HS-27A (cell line): ENCODE measurements at places on chromosomes 5 and 9.

DNA sequence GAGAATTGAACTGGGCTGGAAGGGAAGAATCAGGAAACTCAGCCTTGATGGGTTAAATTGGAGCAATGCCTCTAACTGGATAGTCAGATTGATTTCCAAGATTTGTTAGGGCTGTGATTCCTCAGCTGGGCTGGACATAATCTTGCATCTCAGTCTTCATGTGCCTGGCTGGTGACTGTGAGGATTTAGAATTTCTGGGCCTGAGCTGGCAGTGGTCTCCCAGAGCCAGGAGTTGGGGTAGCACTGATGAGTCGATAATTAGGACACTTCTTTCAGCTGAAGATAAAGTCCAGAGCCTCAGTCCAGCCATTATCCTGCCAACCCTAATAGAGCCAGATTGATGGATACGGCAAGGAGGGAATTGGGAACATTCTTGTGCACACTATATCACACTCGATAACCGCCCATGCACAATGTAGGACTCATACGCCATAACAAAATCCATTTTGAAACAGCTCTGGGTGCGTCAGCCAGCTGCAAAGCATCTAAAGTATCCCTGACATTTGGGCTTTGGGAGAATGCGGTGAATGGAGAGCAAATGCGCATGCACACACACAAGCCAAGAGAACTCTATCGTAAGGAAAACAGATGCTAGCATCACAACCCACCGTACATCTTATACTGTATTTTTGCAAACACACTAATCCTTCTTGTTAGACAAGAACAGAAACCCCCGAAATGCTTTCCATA is 405.1 kb upstream of the KLF4 start:
- DNase-seq = no peak

DNA sequence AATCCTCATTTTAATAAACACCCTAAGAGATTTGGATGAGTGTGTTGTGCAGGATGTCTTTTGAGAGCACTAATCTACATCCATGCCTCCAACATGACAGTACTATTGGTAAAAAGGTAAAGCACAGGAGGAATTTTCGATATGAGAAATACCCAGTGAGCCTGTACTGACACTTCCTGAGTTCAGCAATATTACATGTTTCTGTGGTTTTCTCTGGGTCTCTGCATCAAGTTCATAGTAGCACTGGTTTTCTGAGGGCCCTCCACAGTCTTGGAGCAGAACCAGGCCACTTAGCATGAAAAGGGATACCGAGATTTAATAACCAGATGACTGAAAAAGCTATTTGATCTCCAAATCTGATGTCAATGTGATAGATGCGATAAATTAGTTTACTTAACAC is 524.1 kb downstream of the TMEM38B start:
- DNase-seq = no peak

DNA sequence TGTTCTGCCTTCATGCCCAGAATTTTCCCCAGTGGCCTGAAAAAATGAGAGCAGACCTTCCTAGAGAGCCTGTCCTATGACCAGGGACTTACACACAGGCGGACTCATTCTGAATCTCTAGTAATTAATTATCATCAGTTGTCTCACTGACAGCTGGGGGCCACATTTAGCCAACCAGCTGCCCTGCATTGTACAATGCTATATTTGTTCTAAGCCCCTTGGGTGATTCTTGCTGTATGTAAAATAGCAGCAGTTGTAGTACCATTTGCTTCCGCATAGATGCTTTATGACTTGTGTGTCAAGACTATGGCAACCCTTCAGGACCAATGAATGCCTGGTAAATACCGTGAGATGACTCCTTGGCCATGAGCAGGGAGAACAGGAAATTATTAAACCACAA is 415.4 kb upstream of the SEMA6A start:
- DNase-seq = no peak

DNA sequence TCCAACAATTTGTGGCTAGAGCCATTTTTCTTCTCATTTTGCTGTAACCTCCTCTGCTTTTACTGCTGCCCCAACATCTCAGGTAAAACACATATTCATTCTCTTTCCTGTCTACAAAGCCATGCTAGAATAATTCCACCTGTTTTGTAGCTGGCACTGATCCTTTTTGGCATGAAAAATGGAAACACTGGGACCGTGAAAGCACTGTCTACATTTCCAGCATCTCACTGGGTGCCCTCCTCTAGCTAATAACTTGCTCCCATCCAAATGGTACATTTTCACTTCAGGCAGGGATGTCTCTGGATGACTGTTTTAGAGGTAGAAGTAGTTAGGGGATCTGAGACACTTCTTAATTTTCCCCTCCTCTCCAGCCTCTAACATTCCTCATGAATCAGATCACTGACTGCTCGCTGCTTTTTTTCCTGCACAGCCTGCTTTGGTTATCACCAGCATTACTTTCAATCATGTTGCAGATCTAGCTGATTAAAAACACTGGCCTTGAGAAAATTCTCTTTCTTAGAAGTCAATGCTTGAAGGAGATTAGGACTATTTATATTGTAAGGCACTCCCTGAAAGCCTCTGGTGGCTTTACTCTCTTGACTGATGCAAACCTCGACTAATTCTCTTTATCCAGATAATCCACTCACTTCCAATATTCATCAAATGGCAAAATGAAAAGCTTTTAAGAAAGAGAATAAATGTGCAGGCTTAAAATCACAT is 1312.6 kb upstream of the DMAC1 start:
- DNase-seq = no peak

- DNase-seq = peak; percentile 23
These were observed 578 bp upstream of the PSAT1 start for GRCh38 chr9:78296201-78296892.

- DNase-seq = no peak
These were observed 11.2 kb downstream of the CDKN2A start for GRCh38 chr9:21982861-21983560.

DNA sequence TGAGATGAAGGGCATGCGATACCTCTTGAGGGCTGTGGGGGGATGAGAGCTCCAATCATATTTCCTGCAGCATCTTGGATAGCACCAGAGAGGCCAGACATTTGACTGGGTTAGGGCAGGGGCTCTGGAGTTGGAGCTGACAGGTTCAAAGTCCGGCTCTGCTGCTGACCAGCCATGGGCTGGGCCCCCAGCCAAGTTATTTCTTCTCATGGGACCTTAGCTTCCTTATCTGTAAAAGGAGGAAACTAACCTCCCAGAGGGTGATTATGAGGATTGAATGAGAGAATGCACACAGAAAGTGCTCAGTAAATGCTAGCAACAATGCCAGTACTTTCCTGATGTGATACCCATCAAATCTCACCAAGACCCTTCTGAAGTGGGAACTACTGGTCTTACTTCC is 65.2 kb upstream of the SLC25A51 start:
- no peak for DNase-seq

GRCh38 chr5:38465702-38466423 is 90.6 kb downstream of the LIFR start:
- DNase-seq = no peak

DNA sequence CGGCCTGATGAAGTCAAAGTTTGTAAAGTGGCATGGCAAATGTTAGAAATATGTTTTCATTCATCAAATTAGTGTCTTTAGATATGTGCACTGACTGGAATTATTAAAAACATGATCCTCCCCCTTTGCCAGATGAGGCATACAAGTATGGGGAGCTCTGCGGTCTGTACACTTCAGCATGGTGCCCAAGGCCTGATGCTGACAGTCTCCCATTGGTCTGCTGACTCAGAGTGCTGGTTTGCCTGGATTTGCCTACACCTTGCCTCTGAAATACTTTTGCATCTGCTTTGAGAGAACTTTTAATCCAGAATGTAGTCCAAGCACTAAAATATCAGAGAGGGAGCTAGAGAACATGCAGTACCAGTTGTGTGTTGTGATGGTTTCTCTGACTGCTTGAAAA is 354.3 kb upstream of the ACTBL2 start:
- DNase-seq = no peak

DNA sequence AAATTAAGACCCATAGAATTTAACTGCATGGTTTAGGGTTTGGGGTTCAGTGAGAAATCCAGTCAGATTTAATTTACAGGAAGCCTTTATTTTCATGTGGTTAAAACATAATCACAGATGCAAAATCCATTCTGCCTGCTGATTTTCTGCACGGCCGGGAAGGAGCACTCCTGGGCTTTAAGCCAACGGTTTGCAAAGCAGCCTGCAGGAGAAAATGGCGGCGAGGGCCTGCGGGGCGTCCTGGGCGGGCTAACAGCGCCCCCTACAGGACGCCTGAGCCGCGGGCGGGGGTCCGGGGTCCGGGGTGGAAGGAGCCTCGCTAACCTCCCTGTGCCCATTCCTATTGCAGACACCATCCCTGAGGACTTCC is 47.6 kb downstream of the THBS4 start:
- no peak for DNase-seq

DNA sequence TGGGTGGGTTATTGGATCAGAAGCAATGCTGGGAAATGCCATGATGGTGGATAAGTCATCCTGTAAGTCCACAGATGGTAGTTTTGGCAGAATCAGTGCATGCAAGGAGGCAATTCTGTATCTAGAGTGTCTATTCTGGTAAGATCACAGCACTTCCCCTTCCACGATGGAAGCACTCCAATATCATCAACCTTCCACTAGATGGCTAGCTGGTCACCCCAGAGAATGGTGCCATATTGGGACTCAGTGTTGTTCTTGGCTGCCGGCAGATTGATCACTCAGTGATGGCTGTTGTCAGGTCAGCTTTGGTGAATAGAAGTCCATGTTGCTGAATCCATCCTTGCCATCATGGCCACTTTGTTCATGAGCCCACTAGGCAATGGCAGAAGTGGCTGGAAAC is 553.5 kb downstream of the CSNK1G3 start:
- no peak for DNase-seq

GRCh38 chr5:151357097-151357496 is 9.7 kb upstream of the SLC36A2 start:
- DNase-seq = no peak

DNA sequence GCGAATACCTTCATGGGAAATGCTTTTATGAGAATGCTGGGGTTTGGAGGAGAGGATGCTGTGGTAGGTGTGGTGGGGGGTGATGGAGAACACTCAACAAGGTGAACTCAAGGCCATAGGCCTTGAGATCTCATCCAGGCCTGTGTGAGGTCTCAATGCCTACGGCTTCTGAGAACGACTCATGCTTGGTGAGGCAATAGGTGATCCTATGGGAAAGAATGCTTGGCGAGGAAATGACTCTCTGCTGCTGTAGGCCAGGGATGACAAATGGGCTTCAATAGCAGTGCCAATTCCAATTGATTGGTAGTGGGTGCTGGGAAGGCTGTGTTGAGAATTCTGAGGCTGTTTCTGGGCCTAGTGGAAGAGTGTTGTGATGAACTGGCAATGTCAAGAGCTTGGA is 280.2 kb upstream of the CLINT1 start:
- DNase-seq = no peak

GRCh38 chr5:81393430-81393782 is 528 bp downstream of the ACOT12 start:
- no peak for DNase-seq

DNA sequence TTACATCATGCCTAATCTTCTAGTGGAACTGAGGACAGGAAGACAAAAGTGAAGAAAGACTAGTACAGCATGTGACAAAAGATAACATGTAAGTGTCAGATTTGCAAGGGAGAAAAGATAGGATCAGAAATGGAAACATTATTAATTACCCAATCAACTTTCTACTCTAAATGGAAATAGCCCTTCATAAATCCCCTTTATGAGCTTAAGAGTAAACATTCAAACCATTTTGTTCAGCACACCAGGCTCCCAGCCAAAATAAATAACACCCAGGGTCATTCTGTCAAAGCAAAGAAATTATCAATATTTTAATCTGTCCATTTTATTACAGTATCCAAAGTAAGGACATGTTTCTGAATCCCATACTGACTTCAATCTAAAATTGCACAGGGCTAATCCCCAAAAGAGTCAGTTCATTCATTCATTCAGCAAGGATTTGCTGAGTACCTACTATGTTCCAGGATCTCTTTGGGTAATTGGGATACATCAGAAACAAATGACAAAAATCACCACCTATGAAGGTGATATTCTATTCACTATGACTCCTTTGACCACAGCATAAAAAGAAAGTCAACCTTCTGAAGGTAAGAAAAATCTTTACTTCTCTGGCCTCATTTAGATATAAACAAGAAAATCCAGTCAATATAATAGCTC is 5.3 kb downstream of the PRELID2 start:
- DNase-seq = no peak

DNA sequence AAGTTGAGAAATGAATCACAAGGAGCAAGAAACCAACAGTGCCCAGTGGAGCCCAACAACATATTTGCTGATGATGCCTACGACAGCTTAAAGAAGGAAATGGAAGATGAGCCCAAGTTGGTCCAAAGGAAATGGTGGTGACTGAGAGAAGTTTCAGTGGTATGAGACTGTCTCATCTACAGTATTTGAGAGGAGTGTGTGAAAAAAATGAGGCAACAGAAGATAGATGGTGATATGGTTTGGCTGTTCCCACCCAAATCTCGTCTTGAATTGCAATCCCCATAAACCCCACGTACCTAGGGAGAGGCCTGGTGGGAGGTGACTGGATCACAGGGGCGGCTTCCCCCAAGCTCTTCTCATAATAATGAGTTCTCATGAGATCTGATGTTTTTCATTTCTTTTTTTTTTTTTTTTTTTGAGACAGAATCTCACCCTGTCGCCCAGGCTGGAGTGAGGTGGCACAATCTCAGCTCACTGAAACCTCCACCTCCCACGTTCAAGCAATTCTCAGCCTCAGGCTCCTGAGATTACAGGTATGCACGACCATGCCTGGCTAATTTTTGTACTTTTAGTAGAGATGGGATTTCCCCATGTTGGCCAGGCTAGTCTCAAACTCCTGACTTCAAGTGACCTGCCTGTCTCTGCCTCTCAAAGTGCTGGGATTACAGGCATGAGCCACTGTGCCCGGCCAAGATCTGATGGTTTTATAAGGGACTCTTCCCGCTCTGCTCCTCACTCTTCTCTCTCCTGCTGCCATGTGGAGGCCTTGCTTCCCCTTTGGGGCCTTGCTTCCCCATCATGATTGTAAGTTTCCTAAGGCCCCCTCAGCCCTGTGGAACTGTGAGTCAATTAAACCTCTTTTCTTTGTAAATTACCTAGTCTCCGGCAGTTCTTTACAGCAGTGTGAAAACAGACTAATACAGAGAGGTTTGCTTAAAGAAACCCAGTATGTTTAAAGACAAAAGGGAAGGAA is 30.2 kb downstream of the EFCAB9 start:
- no peak for DNase-seq

- no peak for DNase-seq
These were observed 152.2 kb downstream of the TMEM167A start for GRCh38 chr5:82925061-82925411.

DNA sequence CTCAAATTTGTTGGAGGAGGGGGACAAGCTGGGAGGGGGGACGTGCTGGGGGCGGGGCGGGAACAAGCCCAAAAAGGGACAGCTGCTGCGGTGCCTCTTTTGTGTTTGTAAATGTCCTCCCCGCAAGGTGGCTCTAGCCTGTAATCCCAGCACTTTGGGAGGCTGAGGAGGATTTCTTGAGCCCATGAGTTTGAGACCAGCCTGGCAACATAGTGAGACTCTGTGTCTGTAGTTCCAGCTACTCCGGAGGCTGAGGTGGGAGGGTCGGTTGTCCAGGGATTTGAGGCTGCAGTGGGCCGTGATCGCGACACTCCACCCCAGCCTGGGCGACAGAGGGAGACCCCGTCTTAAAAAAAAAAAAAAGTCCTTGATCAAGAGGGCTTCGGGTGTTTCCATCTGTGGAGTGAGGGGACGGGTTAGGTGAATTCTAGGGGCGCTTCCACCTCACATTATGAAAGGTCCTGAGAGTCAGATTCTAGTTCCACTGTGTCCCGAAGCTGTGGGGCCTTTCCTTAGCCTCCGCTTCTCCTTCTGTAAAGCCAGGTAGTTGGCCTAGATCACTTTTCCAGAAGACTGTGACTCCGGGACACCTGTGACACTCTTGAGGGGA is 779 bp upstream of the CTNNA1 start:
- DNase-seq = no peak

- no peak for DNase-seq
These were observed 155.0 kb upstream of the IRX2 start for GRCh38 chr5:2906302-2907090.
